Right lobe of liver (tissue), 6 donors: ENCODE measurements at places on chromosomes 13 and 19. TPM values are rescaled to one million over a fixed set of nuclear protein-coding genes. Genes with fewer than 3 reads are reported as not detected.

CBARP gene
- 0.62 TPM for total RNA-seq

CDC42EP5 gene
- 3.4 TPM for total RNA-seq

ARHGEF1 gene
- 25.3 TPM for total RNA-seq

SULT2B1 gene
- total RNA-seq: not detected

CYP2A6 gene
- 92.6 TPM for total RNA-seq

MTUS2 gene
- total RNA-seq: 1.4 TPM

SMAD9 gene
- 1.2 TPM for total RNA-seq

NLRP4 gene
- total RNA-seq: not detected

ZSCAN1 gene
- not detected for total RNA-seq

- DNase-seq: no peak
Observed at GRCh38 chr13:102903659-102904407, 58.0 kb downstream of the ERCC5 start.

- DNase-seq: no peak
Observed at GRCh38 chr13:58843071-58843470, 1211.5 kb downstream of the PCDH17 start.

GRCh38 chr19:3365093-3365835 lies 1.1 kb upstream of the NFIC start:
- DNase-seq: no peak

- no peak for DNase-seq
Observed at GRCh38 chr19:10661946-10662345, 7.8 kb downstream of the ILF3 start.

GRCh38 chr13:46492946-46493345 lies 60.0 kb upstream of the LRCH1 start:
- no peak for DNase-seq

DNA sequence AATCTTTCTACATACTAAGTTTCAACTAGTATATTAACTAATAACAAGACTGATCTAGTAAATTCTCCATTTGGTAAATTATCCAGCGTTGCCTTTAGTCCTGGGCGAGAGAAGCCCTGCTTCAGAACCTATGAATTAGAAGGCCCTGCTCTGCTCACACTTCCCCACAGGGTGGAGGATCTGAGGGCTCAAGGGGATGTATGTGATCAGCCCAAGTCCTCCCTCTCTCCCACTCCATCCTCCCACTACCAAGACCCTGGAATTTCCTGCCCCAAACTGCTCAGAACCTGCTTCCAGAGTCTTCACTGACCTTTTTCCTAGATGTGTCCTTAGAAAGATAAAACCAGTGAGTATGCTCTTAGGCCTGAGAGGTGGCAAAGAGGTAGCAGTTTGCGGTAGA lies 91.6 kb downstream of the WDFY2 start:
- DNase-seq: no peak
